Stimulated activated CD4-positive, alpha-beta T cell treated with anti-CD3 and anti-CD28 coated beads, Interleukin-1b, Interleukin-23, amount 100 ng/mL, for 4 hours (primary cell): ENCODE measurements at places on chromosomes 7 and 10.

DNA sequence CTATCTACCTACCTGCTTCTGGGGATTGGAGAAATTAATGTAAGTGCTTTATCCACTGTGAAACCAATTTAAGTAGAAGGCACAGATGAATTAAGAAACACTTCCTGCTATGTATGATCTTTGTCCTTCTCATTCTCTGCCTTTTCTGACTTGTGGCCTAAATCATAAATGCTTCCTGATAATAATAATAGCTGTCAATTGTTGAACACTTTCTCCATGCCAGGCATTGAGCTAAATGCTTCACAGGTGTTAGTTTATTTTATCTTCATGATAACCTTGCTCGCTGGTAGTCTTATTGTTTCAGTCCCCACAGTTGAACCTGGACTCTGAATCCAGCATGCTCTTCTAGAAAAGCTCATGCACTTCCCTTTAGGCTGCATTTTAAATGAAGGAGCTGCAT lies 75.4 kb downstream of the CHN2 start:
- DNase-seq: no peak

- DNase-seq: no peak
Observed at GRCh38 chr10:61642676-61643075, 20.1 kb upstream of the CABCOCO1 start.

GRCh38 chr7:28986765-28987110 lies 28.6 kb upstream of the TRIL start:
- no peak for DNase-seq

- DNase-seq: no peak
Observed at GRCh38 chr7:77752016-77752415, 46.2 kb downstream of the TMEM60 start.

DNA sequence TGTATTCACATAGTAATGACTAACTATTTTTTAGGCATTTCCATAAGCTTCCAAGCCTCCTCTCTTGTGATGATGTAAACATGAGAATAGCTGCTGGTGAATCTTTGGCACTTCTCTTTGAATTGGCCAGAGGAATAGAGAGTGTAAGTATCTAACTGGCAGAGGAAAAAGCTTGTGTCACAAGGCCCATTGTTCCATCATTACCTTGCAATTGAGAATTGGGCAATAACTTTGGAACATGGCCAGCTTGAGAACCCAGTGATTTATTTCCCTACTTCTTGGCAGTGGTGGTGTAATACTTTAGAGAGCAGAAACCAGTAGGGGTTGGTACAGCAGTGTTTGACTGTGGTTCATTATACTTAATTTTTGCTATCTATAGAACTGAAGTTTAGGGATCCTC lies 12.0 kb downstream of the IFRD1 start:
- DNase-seq: no peak

- DNase-seq: no peak
Observed at GRCh38 chr7:135714534-135715009, 13.4 kb downstream of the SLC13A4 start.

- no peak for DNase-seq
Observed at GRCh38 chr10:124728071-124728829, 15.9 kb downstream of the FAM53B start.

DNA sequence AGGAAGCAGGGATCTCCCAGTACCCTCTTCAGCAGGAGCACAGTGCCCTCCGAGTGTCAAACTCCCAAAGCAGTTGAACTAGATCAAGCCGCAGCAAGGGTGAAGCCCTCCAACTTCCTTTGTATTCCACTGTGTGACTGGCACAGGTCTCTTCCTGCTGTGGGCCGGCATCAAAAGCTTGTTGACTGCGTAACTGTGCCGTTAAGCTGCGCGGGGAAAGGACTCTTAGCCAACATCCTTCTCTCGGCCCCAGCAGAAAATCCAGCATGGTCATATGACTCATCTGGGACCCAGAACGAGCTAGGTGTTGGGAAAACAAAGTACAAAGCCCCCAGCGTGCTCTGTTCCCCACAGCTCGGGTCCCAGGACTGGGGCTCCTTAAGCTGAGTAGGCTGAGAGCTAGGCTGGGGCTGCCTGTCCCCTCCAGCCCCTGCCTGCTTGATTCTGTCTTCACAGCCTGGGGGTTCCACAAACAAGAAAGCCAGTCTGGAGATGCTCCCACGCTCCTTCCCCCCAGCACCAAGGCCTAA lies 52.2 kb downstream of the COL17A1 start:
- DNase-seq: no peak

GRCh38 chr7:109003742-109004141 lies 434.1 kb downstream of the DNAJB9 start:
- DNase-seq: no peak

DNA sequence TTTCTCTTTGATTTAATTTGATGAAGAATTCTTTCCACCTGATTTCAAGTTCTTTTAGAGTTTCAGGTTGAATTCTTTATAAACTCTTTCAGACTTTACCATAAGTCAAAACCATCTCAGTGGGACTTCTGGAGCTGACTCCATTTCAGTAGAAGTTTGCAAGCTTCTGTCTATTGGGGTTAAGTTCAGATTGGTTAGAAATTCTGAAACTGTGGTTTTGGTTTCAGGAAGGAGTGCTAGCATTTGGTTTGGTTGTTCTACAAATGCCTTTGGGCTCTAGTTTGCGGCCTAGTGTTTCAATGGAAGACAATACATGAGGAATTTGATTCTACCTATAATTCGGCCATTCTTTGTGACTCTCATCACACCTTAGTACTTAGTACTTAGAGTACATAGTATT lies 176.8 kb upstream of the RHOBTB1 start:
- no peak for DNase-seq

DNA sequence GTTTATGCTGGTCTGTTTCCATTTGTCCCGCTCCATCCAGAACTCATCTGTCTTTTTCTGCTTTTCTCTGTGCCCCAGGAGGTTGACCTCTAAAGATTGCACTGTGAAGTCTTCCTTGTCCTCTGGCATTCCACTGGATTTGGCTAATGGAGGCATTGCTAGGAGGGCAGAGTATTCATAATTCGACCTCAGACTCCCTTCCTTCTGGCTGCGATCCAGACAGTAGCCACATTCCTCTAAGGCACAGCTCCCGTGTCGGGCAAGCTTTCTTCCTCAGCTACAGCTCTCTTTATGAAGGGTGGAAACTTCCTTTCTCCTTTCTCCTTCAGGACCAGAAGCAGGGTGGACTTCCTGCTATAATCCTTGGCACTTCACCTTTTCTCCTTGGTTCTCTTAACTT lies 175.9 kb downstream of the BAMBI start:
- DNase-seq: no peak
